CD8-positive, alpha-beta T cell (primary cell): ENCODE measurements at places on chromosomes 7 and 10. TPM values are rescaled to one million over a fixed set of nuclear protein-coding genes. Genes with fewer than 3 reads are reported as not detected.
A peak's percentile ranks its signal among the peaks of the same experiment; 100 is the strongest.

CYCS gene
- total RNA-seq: 135 TPM

- DNase-seq: no peak
These were observed 162.5 kb downstream of the LRMDA start for GRCh38 chr10:75593692-75594556.

TRA2A gene
- 258 TPM for total RNA-seq

- DNase-seq: no peak
These were observed 182.6 kb upstream of the CXCL12 start for GRCh38 chr10:44567471-44567870.

DNA sequence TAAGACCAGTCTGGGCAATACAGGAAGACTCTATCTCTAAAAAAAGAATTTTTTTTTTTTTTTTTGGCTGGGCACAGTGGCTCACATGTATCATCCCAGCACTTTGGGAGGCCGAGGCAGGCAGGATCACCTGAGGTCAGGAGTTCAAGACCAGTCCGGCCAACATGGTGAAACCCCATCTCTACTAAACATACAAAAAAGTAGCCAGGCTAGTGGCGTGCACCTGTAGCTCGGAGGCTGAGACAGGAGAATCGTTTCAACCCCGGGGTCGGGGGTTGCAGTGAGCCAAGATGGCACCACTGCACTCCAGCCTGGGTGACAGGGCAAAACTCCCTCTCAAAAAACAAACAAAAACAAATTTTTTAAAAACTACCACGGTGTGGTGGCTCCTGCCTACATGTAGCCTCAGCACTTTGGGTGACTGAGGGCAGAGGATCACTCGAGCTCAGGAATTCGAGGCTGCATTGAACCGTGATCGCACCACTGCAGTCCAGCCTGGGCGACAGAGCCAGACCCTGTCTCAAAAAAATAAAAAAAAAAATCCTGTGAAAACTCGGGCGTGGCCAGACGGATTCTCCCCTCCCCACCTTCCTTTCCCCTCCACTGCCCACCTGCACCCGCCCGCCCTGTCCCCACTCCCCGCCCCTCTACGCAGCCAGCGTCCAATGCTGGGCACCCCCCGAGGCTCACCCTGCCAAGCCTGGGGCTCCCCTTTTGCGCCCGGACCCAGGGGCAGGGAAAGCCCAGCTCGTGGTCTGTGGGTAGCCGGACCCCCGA lies 745 bp upstream of the ORAI2 start:
- DNase-seq: no peak

- no peak for DNase-seq
These were observed 377.0 kb downstream of the SEMA3D start for GRCh38 chr7:84809877-84810276.

DNA sequence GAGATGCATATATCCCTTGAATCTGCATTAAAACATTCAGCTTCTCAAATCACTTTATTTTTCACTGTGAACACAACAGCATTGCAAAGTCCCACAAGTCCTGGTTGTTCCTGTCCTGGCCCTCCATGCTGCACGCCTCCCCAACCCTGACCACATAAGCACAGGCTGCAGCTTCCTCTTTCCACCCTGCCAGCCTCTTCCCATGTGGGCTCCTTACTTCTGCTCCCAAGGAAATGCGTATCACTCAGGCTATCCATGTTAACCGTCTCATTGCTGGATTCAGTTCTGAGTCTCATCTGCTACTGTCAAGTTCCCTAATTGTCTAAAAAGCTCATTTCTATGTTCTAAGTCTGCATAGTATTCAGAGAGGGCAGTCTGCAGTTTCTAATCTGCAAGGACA lies 89.7 kb upstream of the ZPBP start:
- DNase-seq: no peak

DNA sequence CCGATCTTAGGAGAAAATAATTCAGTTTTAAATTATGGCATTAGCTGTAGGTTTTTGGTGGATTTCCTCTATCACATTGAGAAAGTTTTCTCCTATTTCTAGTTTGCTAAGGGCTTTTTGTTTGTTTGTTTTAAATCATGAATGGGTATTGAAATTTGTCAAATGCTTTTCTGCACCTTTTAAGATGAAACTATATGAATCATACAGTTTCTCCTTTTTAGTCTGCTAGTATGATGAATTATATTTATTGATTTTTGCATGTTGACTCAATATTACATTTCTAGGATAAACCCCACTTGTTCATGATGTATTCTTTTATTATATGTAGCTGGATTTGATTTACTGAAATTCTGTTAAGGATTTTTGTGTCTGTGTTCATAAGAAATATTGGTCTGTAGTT lies 70.3 kb upstream of the PIP4K2A start:
- DNase-seq: no peak

GRCh38 chr7:83178066-83178465 lies 15.4 kb upstream of the PCLO start:
- DNase-seq: no peak

GRCh38 chr7:111383133-111383532 lies 179.2 kb downstream of the IMMP2L start:
- DNase-seq: no peak

CCDC3 gene
- not detected for total RNA-seq

PTPN20 gene
- total RNA-seq: 0.69 TPM

DNA sequence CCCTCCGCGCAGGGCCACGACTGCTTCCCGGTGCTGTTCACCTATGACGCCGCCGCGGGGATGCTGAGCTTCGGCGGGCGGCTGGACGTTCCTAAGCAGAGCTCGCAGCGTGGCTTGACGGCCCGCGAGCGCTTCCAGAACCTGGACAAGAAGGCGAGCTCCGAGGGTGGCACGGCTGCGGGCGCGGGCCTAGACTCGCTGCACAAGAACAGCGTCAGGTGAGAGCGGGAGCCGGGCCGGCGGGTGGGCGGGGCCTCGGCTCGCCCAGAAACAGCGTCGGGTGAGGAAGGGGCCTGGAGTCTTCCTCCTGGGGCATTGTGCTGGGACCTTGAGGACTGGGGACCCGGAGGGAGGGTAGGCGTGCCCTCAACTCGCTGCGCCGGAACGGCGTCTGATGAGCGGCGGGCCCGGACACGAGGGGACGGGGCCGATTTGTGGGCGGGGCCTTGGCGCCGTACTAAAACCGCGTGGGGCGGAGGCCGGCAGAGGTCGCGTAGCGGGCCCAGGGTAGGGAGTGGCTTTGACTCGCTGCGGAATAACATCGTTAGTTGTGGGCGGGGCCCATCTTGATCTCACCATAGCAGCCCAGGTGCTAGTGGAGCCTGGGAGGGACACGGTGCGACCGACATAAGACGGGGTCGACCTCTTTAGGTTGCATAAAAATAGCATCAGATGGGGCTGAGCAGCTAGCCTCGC lies 15.6 kb downstream of the PDAP1 start:
- peak; percentile 71 for DNase-seq
